ENCODE measurements at places on chromosomes 6 and 20.
A peak's percentile ranks its signal among the peaks of the same experiment; 100 is the strongest.

DNA sequence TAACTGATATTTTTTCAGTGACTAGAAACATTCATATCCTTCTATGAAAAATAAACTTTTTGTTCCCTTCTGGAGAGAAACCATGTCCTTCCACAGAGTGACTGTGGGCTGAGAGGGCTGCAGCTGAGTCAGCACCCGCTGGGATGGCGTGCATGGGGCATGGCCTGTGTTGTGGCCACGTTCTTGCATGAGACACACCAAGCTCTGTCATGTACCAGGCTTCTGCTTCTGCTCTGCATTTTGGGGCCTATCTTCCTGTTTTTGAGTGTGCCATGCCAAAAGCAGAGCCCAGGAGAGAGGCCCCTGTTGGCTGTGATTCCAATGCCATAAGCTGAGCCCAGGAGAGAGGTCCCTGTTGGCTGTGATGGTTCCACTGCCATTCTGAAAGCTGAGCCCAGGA is 10.8 kb downstream of the APMAP start:
- DNase-seq, result no peak

- no peak for DNase-seq
Observed at GRCh38 chr20:59361411-59361810, 61.0 kb downstream of the EDN3 start.

- DNase-seq, result no peak
Observed at GRCh38 chr6:87407561-87407900, 241 bp upstream of the CFAP206 start.

DNA sequence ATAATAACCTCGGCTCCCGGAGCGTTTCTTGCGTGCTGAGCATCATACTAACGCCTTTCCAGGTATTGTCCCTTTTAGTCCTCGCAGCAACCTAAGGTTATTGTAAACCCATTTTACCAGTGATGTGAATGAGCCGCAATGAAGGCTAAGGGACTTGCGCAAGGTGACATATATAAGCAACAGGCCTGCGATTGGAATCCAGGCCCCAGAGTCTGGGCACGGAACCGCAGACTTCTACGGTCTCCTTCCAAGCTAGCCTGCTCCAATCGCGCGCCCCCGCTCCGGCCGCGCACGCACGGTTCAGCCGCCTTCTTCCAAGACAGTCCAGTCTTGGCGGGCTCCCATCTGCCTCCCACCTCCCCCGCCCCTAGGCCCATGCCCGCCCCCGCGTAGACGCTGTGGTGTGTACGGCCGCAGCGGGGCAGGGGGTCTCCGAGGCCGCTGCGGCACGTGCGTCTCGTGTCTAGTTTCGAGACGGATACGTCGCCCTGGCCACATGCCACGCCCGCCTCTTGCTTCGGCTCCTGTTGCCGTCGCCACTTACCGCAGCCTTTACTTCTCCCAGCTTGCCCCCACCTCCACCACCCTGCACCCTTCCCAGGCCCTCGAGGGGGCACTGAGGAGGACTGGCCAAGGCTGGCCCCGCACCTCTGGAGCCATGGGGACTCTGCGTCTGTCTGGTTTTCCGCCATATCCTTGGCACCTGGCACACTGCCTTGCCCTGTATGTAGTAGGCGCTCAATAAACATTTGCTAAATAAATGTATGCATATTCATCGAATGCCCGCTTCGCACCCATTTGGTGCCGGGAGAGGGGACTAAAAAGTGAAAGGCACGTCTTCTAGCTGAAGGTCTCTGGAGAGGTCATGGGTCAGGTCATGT is 855 bp upstream of the GFOD1 start:
- DNase-seq, result peak; percentile 22

DNA sequence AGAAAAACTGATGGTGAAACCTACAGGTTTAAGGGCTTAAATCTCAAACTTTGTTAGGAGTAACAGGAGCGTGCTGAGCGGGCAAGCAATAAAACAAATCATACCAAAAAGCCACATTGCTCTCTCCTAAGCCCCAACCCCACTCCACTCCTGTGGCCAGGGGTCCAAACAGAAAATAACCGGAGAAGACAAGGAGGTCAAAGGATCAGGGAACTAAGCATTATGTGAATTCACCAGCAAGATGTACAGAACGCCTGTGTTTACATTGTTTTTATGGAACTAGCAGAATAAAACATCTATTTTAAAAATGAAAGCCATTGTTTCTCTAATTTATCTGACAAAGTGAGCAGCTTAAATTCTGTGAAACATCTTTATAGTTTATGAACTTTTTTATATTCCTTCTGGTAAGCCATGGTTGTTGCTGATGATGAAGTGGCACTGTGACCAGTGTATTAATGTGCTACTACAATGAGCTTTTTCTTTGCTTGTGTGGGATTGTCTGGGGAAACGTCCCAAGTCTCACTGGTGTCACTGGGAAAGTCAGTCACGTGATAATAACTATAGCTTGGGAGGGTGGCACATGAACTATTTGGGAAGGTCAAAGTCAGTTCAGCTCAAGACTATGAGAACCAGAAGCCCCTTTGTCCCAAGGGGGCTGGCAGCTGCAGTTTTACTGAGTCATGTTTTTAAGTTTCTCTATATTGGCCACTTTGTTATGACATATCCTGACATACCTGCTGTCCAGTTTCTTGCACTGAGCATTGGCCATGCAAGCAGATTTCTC is 9.8 kb downstream of the FAM210B start:
- no peak for DNase-seq

- no peak for DNase-seq
Observed at GRCh38 chr6:43954311-43955131, 172.7 kb downstream of the MRPL14 start.

DNA sequence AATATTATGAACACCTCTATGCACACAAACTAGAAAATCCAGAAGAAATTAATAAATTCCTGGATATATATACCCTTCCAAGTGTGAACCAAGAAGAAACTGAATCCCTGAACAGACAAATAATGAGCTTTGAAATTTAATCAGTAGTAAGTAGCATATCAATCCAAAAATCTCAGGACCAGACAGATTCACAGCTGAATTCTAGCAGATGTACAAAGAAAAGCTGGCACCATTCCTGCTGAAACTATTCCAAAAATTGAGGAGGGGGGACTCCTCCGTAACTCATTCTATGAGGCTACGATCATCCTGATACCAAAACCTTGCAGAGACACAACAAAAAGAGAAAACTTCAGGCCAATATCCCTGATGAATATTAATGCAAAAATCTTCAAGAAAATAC is 67.0 kb upstream of the PDE7B start:
- DNase-seq, result no peak

DNA sequence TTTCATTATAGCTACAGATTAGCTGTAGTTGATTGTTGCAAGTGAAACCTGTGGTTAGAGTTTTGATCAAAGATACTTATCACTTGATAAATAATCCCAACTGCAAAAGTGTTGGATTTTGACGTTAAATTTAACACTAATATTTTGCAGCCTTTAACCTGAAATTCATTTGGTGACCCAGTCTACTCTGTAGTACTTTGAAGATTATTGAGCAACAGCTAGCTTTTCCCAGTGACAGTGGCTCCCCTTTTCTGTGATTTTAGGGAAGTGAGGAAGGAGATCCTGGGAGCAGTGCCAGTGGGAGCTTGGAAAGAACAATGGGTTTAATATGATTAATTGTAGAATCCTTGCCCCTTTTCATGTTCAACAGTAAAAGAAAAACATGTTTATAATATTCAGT is 76.9 kb downstream of the NCOA3 start:
- no peak for DNase-seq

DNA sequence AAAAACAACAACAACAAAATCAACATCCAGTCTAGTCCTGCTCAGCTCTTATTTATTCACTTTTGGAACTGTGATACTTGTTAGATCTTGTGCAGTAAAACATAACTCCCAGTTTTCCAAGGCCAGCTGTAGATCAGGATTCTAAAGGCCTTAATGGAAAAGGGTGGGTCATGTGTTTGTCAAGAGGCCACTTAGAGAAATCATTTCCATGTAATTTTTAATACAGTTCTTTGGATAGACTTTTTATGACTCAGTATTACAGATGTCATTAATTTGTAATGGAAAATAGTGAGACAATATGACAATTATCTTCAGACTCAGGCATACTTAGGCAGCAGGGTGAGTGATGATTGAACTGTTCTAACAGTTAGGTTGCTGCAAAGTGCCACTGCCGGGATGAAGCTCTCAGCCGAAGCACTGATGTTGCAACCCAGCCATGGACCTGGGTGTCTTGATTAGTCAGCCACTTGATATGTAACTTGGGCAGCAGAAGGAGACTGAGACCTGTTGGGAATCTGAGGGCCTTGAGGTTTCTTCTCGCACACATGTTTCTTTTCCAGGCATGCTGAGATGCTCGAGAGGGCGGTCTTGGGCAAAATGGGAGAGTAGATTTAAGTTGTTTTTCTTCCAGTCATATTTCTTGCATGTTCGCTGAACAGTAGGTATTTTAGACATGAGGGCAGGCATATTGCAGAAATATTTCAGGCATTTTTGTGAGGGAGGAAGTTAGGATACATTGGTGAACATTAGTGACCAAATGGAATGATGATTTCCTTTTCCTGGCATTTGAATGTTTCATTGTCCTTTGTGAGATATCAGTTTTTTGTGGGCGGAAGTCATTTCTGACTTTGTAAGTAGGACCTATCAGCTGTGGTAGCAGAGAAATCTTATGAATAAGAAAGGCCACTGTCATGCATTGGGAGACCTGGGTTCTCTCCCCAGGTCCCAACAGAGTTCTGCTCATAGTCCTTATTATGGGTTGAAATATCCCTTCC is 52.3 kb downstream of the SLX4IP start:
- no peak for DNase-seq

DNA sequence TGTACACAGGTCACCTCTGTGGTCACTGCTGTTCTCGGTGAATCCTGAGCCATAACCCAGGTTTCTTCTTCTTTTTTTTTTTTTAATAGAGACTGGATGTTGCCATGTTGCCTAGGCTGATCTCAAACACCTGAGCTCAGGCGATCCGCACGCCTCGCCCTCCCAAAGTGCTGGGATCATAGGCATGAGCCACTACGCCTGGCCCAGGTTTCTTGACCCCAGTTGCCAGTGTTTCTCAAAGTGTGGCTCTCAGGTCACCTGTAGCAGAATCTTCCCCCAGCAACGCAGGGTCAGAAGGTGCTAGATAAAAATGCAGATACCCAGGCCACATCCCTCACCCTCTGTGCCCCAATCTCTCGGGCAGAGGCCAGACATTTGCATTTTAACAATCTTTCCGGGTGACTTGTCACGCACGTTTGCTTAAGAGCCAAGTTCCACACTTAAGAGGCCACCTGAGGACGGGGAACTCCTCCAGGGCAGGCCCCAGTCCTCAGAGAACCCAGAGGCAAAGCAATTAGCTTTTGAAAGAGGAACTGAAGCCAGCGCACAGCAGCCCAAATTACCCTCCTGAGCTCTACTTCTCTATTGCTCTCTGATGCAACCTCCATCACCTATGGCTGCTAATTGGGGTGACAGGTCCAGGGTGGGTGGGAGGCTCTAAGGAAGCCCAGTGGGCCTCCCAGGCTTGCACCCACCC is 81.8 kb downstream of the NFATC2 start:
- DNase-seq, result no peak

DNA sequence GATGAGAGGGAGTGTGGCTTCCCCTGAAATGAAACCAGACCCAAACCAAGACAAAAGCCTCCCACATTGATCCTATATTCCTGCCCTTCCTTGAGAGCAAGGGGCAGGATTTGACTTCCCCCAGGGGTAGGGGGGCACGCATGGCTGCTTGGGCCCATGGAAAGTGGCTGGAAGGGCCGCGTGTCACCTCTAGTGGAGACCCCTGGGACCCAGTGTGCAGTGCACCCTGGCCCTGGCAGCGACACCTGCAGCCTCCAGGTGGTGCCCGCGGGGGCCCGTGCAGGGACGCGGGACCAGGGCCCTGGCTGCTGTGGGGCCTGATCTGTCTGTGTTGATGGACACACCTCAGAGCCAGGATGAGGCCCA is 18.0 kb upstream of the SLCO4A1 start:
- DNase-seq, result no peak

DNA sequence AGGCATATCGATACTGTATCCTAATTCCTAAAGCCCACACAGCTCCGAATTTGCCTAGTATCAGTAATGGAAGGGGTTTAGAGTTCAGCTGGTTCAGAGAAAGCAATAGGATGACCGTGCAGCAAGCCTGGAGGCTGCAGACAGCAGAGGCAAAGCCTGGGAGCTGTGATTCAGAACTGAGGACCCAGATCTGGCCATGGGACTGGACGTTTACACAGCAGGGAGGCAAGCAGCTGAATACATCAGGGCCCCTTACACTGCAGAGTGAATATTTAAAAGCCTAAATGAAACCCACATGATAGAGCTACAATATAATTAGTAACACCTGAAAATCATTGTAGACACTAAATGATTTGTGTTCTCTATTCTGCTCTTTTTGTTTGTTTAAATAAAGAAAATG is 38.0 kb downstream of the ELOVL2 start:
- DNase-seq, result no peak

DNA sequence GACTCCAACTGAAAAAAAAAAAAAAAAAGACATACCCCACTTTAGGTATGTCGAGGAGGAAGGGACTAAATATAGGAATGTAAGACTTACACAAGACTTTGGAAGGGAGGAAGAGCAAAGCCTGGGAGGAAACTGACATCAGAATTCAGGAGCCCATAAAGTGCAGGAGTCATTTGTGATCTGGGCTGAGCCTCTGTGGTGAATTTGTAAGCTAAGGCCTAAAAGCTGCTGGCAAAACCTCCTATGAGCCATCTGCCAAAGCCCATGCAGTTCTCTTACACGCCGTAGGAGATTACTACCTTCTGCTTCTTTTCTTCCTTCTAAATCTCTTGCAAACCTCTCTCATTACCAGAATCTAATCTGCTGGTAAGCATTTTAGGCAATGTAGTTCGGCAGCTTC is 52.0 kb upstream of the THEMIS start:
- no peak for DNase-seq

- DNase-seq, result no peak
Observed at GRCh38 chr6:142735204-142735603, 209.8 kb downstream of the HIVEP2 start.

DNA sequence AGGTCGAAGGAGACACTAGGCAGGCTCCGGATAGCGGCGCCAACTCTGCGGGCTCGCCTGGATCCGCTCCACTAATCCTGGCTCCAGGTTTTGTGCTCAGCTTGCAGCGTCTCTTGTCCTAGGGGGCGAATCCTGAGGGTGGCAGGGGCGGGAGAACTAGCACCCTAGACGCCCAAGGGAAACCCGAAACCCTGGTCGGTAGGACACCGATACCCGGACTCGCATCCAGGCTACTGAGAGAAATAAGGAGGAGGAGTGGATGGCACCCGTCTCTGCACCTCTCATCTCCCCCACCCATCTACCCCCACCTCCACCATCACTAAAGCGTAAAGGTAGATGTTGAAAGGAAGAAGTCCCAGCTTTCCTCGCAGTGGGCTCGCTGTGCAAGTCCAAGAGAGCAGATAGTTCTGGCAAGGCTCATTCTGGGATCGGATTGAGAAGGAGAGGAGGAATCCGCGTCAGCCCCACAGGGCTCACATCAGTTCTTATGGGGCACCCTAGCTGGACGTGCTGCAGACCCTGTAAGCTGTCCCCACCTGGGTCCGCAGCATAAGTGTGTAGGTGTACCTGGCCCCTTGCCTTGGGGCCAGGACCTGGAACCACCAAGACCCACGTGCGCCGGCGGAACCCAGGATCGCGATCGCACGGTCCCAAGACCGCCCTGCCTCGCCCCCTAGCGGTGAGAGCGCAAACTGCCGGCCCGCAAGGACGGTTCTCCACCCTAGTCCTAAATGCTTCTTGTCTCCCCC is 6.9 kb downstream of the SLC32A1 start:
- peak; percentile 90 for DNase-seq

- DNase-seq, result peak; percentile 89
Observed at GRCh38 chr20:57709823-57710799, at the start of gene PMEPA1. Gene PMEPA1, minus strand, starts transcription at chr20:57710015. Its CDS starts 433 bp downstream, at chr20:57709582.
